ENCODE measurements at places on chromosomes 5 and 9.

DNA sequence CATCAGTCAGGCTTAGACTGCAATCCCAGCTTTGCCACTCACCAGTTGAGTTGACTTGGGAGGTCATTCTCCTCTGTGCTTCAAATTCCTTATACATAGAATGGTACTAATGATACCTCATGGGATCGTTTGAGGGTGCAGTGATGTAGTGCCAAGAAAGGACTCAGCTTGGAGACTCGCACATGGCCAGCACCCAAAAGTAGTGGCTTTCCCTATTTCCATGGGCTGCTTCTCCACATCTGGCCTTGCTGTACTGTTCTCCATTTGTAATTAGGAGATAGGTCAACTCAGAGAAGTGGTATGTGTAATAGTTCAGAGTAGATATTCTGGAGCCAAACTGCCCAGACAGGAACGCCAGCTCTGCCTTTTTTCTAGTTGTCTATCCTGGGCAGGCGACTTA is 5.5 kb downstream of the CCL19 start:
- DNase-seq = no peak

DNA sequence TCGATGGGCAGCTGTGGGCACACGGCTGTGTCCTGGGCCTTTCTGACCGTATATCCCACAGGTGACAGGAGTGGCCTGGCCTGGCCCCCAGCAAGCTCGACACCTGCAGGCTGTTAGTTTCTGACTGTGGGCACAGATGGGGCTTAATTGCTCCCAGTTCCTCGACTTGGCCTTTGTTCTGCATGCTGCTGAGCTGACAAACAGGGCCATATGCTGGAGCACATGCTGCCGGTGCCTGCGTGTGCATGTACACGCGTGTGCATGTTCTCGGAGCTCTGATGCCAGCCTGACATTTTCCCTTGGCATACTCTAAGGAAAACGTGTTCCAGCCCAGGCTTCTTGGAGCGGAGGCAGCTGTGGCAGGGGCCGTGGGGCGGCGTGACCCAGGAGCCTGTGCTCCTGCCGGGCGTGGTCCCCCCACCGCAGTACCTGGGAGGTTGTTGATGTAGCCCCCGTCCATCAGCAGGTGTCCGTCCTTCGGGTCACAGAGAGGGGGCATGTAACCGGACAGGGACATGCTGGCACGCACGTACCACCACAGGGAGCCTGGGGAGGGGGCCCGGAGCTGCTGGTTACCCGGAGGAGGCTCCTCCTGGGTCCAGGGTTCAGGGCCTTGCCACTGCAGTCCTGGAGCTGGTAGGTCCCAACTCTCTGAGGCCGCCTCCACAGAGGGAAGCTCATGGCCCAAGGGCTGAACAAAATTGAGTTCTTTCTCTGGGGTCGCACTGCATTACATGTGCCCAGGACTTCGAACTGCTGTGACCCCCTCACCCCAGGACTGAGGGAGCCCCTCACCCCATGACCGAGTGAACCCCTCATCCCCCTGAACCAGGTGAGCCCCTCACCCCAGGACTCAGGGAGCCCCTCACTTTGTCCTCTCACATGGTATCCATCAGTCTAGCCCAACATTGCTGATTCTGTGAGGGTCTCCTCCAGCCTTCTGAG is 4.1 kb upstream of the NSMF start:
- no peak for DNase-seq

GRCh38 chr5:140168371-140168770 is 6.6 kb upstream of the CYSTM1 start:
- no peak for DNase-seq

- DNase-seq = no peak
Observed at GRCh38 chr9:2691212-2691611, 26.1 kb upstream of the KCNV2 start.

- DNase-seq = no peak
Observed at GRCh38 chr9:99143655-99144054, 38.7 kb downstream of the TGFBR1 start.

GRCh38 chr5:159341906-159342310 is 11.6 kb upstream of the IL12B start:
- peak; percentile 24 for DNase-seq

DNA sequence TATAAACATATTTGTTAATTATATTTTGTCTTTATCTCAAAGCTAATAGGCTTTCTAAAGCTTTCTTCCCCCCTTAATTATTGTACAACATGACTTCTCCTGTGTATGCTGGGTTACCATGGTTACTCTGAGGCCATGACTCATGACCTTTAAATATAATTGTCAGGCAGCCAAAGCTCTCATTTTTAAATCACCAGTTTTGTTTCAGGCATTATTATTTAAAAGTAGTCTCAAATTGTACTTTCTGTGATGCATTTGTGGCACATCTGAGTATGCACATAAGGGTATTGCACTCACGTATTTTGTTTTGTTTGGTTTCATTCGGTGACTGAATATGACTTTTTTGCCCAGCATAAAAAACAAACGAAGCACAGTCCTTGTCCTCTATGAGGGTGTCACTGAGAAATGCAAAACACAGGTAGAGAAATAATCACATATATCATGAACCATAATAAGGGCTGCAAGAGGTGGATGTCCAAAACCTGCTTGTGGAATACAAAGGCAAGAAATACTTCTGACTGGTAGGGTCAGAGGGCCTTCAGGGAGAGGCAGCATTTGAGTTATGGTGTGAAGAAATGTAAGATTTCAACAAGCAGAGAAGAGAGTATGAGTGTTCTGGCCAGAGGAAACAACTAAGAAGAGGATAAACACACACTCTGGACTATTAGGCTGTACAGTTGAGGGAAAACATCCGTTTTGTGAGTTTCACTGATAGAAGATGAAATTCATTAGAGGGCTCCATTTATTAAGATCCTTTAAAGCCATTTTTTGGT is 2.1 kb downstream of the CCDC192 start:
- DNase-seq = no peak

- no peak for DNase-seq
Observed at GRCh38 chr9:69678843-69679538, 6.8 kb upstream of the APBA1 start.

DNA sequence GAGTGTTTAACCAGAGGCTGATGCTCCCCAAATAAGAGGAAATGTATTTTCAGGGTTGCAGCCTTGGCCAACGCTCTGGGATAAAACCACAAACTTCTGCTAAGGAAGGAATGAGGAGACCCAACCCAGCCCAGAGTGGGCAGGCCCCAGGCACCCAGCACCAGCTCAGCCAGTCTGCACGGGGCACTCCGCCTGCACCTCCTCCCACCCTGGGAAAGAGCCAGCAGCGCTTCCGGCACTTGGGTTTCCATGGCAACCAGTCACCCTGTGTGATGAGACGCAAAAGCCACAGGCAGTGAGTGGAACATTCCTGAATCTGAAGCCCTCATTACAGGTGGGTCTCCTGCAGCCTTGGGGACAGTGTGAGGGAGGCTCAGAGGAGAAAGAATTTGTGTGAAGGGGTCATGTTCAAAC is 85.2 kb upstream of the ZBTB43 start:
- DNase-seq = peak; percentile 81

DNA sequence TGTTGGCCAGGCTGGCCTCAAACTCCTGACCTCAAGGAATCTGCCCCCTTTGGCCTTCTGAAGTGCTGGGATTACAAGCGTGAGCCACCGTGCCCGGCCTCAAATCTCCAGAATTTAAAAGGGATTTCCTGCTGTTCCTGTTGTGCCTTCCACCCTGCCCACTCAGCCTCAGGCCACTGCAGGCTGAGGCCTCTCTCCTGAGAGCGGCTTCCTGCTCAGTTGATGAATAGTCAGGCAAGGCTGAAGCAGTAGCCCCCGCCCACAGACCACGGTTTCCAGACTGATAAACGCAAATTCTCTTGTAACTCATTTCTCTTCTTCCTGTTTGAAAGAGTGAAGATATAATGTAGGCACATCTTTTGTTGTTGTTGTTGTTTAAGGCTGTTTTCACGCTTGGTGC is 127.0 kb upstream of the PLCXD3 start:
- no peak for DNase-seq

- no peak for DNase-seq
Observed at GRCh38 chr5:116154252-116154651, 69.4 kb downstream of the COMMD10 start.

Measured in stimulated activated CD8-positive, alpha-beta memory T cell treated with anti-CD3 and anti-CD28 coated beads, Interleukin-2, amount 100 ng/mL, for 1 hour (primary cell).